ENCODE measurements at places on chromosomes 12 and 14.

DNA sequence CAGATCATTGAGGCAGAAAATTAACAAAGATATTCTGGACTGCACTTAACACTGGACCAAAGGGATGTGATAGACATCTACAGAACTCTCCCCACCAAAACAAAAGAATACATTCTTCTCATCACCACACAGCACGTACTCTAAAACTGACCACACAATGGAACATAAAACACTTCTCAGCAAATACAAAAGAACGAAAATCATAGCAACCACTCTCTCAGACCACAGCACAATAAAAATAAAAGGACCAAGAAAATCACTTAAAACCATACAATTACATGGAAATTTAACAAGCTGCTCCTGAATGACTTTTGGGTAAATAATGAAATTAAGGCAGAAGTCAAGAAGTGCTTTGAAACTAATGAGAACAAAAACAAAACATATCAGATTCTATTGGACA lies 254.0 kb upstream of the STXBP6 start:
- no peak for DNase-seq

DNA sequence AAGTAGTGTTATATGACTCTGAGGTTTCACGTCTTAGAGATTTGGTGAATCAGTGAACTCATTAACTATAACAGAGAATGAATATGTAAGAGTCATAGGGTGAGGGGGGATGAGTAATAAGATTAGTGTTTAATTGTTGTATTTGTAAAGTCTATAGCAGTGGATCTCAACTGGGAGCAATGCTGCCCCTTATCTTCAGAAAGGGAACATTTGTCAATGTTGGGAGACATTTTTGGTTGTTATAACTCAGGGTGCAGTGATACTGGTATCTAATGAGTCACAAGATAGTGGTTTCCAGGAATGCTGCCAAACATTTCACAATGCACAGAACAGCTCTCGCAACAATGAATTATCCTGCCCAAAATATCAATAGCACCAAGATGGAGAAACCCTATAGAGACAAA lies 1193.7 kb downstream of the GALC start:
- no peak for DNase-seq

GRCh38 chr12:44616402-44616801 lies 259.7 kb downstream of the NELL2 start:
- no peak for DNase-seq

DNA sequence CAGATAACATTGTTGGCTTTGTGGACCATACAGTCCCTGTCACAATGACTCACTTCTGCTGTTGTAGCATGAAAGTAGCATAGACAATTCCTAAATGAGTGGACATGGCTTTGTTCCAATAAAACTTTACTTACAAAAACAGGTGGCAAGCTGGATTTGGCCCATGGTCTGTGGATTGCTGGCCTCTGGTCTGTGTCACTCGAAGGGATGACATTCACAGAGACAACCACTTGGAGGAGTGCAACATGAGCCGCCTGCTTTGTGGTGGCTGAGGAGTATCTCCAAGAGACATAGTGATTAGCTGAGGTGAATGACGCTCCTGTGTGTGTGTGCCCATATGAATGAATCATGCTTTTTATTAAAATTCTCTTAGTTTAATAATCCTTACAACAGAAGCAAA lies 81.3 kb upstream of the NRXN3 start:
- DNase-seq, result no peak

- DNase-seq, result no peak
These were observed 55.7 kb downstream of the WDR20 start for GRCh38 chr14:102195446-102195845.

DNA sequence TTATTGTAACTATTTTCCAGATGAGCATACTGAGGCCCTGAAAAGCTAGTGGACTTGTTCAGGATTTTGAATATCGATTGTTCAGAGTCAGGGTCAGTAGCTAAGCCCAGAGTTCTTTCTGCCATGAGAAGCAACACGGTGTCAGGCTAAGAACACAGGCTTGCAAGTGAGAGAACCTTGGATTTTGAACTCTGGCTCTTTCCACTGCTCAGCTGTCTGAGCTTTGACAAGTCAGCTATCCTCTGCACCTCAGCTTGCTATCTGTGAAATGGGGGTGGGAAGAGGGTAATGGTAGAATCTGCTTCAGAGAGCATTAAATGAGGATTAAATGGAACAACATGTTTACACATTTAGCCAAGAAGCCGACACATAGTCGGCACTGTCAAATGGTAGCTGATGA lies 157.2 kb downstream of the SAMD4A start:
- no peak for DNase-seq

DNA sequence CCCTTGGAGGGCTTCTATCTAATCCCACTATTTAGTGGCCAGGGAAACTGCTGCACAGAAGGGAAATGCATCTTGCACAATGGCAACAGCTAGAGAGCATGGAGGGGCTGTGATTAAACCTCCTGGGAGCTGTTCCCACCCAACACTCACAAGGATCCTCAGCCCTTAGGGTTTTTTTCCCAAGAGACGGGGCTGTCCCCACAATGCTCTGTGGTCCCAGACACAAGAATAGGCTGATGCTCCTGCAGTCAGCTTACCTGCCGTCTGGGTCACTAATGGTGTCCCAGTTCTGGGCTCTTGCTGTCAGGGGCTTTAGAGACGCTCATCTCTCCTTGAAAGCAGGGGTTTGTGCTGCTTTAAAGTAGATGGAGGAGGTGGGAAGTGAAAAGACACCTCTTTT lies 4.6 kb downstream of the SERPINA1 start:
- DNase-seq, result no peak

DNA sequence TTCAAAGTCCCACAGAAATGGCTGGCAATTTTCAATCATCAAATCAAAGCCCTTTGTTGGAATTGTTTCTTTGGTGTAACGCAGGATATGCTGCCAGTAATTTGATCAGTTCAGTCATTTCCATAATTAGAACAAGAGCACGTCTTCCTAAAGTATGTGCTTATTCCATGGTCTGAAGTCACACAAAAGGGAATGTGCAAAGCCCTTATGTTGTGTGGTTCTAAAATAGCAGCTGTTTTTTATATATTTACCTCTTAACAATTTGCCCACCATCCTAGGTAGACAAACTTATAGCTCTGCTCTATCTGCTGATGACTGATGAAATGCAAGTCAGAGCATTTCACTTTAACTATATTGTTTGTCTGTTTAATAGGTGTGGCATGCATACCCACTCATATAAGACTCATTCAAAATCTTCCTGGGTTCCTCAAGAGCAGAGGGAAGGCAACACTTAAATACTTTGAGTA lies 176.1 kb upstream of the SLC38A2 start:
- no peak for DNase-seq

DNA sequence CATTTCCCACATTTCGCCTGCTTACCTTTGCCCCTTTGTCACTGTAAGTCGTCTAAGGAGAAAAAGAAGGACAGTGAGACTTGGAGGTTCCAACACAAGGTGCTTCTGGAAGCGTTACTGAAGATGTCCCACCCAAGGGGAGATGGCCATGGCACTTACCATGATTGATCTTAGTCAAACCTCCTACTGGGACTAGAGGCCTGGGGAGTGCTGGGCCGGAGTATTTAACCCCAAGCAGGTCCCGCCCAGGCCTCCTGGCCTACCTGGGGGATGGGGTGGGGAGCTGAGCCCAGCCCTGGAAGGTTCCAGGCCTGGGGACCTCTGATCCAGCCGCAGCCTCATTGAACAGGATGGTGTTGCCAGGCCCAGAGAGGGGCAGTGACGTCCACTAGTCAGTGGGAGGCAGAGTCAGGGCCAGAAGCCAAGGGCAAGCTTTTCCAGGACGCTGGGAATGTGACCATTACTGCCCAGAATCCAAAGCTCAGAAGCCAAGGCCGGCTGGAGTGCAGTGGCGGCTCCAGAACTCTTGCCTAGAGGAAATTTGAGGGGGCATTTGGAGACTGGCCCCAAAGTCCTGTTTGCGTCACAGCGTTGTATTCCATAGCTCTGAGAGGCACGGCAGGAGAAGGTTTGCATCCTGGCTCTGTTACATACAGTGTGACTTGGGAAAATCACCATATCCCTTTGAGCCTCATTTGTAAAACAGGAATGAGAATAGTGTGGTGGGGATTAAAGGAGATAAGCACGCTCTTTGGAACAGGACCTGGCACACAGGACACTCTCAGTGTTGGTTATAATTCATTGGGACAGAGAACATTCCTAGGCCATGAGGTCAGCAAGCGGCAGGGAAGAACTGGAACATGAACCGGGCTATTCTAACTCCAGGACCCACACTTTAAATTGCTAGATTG lies at the start of gene HPD:
Gene HPD, minus strand, starts transcription at position 198 of the 911 bp plus-strand sequence. Its CDS starts 36 bp downstream, at position 162.
- DNase-seq, result no peak

DNA sequence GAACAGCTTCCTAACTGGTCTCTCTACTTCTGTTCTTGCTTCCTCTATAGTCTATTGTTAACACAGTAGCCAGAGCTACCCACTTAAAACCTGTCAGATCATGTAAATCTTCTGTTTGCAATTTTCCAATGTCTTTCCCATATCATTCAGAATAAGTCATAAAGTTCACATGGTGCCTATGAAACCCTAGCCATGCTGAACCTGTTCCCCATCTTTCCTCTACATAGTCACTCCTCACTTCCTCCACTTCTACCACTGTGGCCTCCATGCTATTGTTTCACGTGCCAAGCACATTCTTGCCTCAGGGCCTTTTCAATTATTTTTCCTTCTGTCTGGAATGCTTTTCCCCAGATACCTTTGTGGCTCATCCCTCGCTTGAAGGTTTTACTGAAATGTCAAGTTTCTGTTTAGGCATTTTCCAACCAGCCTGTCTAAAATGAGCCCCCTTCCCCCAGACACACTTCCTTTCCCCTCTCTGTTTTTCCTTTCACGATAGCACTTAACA lies 132.1 kb downstream of the DYRK2 start:
- DNase-seq, result no peak

GRCh38 chr12:118098911-118099671 lies 4.7 kb downstream of the VSIG10 start:
- no peak for DNase-seq

- no peak for DNase-seq
These were observed 15.1 kb downstream of the LTBP2 start for GRCh38 chr14:74596741-74597450.

GRCh38 chr12:30188602-30189326 lies 405.0 kb upstream of the TMTC1 start:
- no peak for DNase-seq

DNA sequence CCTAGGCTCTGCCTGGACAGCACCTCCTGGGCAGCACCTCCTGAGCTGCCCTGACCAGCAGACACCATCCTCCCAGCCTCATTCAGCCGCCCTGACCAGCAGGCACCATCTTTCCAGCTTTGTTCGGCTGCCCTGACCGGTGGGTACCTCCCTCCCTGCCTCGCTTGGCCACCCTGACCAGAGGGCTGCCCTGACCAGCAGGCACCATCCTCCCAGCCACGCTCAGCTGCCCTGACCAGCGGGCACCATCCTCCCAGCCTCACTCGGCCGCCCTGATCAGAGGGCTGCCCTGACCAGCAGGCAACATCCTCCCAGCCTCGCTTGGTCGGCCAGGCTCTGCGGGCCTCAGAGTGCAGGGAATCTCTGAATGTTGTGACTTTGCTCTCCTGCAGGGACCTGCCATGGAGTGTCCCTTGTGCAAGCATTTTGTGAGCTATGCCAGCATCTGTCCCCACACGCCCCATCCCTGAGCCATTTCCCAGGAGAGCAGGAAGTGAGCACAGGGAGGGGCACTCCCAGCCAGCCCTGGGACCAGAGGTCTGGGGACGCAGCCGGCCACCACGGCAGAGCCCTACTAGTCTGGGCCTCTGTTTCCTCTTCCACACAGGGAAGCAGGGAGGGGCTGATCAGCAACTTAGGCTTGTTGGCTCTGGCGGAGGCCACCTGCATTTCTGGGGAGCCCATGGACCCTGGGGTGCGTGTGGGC lies 265.5 kb downstream of the SEC23A start:
- no peak for DNase-seq

GRCh38 chr14:96501217-96501739 lies 904 bp upstream of the PAPOLA start:
- DNase-seq, result no peak

DNA sequence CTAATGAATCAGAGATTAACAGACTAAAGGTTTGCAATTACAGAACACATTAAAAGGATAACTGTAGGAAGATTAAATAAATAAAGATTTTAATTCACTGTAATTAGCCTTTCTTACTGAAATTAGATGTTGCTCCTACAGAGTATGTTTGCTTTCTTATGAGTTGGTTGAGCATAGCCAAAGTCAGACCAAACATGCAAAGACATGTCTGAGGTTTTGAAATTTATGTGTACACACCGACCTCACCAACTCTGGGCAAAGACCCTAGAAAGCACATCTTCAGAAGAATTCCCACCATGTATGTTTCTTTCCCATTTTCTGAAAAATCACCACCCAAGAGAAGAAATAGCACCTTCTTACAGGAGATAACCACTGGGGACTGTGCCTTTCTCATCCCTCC lies 159.2 kb downstream of the PAX9 start:
- DNase-seq, result no peak

DNA sequence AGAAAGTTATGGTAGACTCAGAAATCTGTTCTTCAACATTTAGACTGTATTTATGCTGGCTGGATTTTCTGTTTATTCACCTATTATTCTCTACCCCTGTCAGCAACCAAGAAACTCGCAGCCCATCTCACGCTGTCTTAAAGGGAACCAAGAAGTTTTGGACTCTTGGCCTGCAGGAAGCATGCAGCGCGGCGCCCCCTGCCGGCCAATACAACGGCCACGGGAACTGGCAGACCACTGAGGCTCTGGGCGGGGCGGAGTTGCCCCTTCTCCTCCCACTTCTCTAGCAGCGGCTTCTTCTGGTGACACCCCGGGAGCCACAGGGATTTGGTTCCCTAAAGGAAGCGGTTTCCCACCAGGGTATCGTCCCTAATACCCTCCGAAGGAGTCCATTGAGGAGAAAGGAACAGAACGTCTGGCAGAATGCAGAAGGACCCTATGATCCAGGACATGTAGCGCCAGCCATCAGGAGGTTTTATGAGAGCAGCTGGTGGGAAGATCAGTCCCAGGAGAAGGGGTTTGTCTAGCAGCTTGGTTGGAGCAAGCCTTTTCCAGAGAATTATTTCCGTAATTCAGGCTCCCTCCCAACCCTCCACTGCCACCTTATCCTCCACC lies 21.0 kb upstream of the RNASE2 start:
- DNase-seq, result no peak

DNA sequence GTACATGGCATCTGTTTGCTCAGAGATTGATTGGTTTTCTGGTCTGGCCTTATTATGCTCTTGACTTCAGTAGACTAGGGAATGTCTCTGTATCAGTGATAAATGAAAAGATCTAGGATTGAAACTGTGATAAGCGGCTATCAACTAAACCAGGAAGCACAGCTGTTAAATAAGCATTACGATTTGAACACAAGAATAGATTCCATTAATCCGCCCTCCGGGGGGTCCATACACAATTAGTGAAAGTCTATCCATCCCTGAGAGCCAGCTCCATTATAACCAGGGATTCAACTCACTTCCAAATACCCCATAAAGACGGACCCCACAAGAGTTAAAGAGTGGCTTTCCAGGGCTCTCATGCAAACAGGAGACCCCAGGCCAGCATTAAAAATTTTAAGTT lies 279.0 kb downstream of the GRIN2B start:
- DNase-seq, result no peak

- DNase-seq, result no peak
These were observed 202.7 kb downstream of the FBXL14 start for GRCh38 chr12:1391722-1392121.

DNA sequence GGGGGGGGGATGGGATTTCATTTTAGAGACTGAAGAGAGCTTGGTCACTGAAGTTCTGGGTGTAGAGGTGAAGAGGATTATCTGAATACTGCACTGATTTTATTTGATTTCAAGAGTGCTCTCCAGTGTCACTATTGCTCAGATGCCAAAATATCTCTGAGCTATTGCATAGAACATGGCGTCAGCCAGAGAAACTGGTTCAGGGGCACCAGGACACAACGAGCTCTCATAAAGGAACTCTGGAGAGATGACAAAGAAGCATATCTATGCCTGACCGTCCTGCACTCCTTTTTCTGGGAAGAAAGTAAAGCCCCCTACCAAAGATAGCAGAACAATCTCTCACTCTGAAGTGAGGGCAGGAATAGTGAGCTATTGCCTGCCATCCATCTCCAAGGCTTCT lies 2.0 kb downstream of the SLC7A8 start:
- DNase-seq, result no peak
